Stimulated activated CD4-positive, alpha-beta T cell treated with anti-CD3 and anti-CD28 coated beads, TNF-alpha, amount 100 ng/mL, for 1 hour (primary cell): ENCODE measurements at places on chromosomes 2 and 18.

GRCh38 chr18:48023334-48024008 is 93.0 kb upstream of the SMAD2 start:
- DNase-seq, result no peak

GRCh38 chr2:11050565-11050964 is 104.7 kb upstream of the SLC66A3 start:
- no peak for DNase-seq

GRCh38 chr2:129101186-129101585 is 782.5 kb upstream of the HS6ST1 start:
- DNase-seq, result no peak

DNA sequence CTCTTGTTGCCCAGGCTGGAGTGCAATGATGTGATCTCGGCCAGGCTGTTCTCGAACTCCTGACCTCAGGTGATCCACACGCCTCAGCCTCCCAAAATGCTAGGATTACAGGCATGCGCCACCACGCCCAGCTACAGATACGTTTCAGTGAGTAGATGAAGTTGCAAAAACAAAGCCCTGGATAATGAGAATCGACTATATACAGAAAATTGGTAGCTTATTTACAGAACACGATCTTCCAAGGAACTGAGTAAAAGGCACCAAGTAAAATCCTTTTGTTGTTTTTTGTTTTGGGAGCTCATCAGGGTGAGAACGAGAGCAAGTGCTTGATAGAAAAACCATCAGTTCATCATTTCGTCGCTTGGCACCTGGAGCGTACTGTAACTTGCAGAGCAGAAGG is 62.8 kb downstream of the MYCN start:
- no peak for DNase-seq

DNA sequence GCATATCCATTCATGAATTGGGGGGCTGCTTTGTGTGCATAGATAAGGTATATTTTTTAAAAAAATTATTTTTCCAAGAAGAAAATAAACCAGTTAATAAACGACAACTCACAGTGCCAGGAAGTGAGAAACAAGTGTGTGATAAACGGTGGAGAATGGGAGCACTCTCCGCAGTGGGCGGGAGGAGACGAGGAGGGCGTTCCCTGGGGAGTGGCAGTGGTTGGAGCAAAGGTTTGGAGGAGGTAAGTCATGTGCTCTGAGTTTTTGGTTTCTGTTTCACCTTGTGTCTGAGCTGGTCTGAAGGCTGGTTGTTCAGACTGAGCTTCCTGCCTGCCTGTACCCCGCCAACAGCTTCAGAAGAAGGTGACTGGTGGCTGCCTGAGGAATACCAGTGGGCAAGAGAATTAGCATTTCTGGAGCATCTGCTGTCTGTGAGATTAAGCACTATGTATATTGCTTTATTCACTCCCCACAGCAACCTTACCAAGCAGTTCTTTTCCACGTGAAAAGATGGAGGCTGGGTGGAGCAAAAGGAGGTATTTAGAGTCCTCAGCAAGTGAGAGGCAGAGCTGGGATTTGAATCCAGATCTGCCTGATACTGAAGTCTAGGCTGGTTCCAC is 27.0 kb upstream of the CASP8 start:
- peak; percentile 65 for DNase-seq

DNA sequence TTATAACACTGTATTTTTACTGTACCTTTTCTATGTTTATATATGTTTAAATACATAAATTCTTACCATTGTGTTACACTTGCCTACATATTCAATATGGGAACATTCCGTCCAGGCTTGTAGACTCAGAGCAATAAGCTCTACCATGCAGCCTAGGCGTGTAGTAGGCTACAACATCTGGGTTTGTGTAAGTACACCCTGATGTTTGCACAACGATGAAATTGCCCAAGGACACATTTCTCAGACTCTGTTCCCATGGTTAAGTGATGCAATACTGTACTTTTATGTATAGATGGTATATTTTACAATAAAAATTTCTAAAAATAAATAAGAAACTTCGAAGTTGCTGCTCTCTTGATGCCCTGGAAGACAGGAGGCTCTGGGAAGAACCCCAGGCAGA is 38.4 kb downstream of the YPEL5 start:
- DNase-seq, result no peak

DNA sequence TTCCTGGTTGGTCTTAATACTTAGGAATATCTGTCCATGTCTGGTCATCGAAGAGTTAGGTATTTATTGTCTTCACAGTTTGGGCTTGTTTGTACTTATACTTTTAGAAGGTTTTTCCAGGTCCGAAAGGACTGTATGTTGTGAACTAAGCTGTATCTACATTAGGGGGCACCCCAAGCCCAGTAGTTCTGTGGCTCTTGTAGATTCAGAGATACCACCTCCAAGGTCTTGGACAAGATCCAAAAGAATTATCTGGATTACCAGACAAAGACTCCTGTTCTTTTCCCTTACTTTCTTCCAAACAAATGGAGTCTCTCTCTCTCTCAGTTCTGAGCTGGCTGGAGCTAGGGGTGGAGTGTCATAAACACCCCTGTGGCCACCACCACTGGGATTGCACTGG is 328.7 kb downstream of the ZNF804A start:
- no peak for DNase-seq

DNA sequence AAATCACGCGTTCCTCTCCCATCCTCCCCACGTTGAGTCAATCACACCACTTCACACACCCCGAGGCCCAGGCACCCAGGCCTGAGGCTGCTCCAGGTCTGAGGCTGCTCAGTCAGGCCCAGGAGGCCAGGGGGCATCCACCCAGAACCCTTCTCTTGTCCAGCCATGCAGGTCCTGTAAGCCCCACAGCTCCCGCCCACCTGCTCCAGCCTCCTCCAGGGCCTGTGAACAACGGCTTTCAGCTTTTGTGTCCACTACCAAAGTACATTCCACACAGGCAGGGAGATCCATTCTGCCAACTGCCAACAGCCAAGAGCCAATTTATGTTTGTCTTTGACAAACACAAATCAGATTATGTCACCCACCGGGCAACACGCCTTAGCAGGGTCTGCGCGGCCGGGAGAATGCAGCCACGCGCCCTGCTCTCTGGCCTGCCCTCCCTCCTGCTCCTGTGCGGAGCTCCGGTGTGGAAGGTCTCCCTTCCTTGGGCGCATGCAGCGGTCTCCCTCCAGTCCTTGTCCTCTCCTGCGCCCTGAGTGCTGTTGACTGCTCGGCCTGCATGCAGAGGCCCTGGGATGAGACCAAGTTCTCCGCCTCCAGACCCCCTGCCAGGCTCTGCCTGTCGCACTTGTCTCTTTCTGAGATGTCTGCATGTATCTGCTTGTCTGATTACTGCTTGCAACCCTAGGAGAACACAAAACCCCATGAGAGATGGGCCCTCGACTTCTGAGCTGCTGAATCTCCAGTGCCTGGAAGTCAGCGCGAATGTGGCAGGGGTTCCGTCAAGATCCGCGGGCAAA is 146.6 kb downstream of the ZNF516 start:
- no peak for DNase-seq

- DNase-seq, result no peak
Observed at GRCh38 chr2:180319586-180320405, 312.7 kb upstream of the CWC22 start.

GRCh38 chr2:75146606-75147332 is 52.6 kb downstream of the TACR1 start:
- no peak for DNase-seq

DNA sequence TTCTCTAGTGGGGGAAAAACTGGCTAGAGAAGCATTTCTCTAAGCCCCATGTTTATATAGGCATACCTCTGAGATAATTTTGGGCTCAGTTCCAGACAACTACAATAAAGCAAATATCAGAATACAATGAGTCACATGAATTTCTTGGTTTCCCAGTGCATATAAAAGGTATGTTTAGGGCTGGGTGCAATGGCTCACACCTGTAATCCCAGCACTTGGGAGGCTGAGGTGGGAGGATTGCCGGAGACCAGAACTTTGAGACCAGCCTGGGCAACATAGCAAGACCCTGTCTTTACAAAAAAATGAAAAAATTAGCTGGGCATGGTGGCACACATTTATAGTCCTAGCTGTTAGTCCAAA is 22.2 kb downstream of the TSN start:
- no peak for DNase-seq

- no peak for DNase-seq
Observed at GRCh38 chr18:79819064-79819967, 21.6 kb downstream of the KCNG2 start.

- DNase-seq, result no peak
Observed at GRCh38 chr2:119259296-119259860, 35.7 kb downstream of the STEAP3 start.

- DNase-seq, result no peak
Observed at GRCh38 chr2:217086718-217087117, 226.9 kb upstream of the TNP1 start.

GRCh38 chr2:99569386-99569785 is 79.6 kb upstream of the REV1 start:
- no peak for DNase-seq

DNA sequence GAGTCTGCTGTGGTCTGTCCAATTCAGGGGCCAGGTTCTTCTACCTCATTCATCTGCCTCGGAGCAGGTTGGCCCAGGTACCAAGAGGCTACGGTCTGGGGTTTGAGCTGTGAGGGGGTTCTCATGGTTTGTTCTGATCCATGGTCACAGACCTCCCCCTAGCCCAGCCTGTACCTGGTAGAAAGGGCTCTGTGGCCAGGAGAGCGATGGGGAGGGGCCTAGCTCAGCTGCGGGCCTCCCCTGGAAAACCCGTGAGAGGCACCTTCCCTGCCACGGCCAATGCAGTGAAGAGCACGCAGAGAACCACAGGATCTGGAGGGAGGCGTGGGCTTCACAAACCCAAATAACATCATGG is 19.6 kb upstream of the ALLC start:
- DNase-seq, result no peak

DNA sequence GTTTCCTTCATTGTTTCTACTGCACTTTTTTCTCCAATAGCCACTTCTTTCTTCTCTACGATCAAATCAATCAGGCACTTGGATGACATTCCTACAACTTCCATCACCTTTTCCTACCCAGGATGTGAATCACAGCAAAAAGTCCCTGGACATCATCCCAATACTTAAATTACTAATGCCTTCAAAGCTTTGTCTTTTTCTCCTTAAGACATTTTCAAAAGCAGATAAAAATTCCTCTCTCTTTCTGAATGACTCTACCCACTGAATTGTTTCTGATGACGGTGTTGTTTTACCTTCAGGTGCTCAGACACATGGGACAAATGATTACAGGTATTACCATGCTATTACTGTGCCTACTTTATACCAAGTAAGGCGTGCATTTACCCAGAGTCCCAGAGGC is 500.9 kb downstream of the FBXO15 start:
- DNase-seq, result no peak

- DNase-seq, result no peak
Observed at GRCh38 chr2:192585418-192585817, 390.7 kb upstream of the TMEFF2 start.

DNA sequence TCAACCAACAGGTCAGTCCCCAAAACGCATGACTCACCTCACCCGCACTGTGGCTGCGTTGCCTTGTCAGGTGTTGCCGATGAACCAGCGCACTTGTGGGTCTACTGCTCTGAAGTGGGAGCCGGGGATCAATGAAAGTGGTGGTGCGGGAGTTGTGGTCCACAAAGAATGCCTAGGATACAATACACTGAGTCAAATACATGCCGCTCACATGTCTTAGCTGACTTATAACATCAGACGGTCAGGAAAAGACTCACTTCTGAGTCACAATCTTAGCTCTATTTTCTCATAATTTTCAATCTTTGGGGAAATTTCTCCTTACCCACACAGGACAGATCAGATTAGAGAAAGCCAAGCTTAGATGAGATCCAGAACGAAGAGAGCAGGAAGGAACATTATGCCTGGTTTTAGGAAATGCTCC is 107.1 kb upstream of the STK17B start:
- DNase-seq, result no peak

- DNase-seq, result no peak
Observed at GRCh38 chr2:205957452-205958154, 128.4 kb downstream of the INO80D start.
